Activated T-helper 1 cell treated with anti-CD3 and anti-CD28 coated beads, Interleukin-2, amount 50 U/mL, for 16 hours (primary cell): ENCODE measurements at places on chromosomes 3 and 15.
A peak's percentile ranks its signal among the peaks of the same experiment; 100 is the strongest.

- no peak for DNase-seq
Observed at GRCh38 chr3:134336587-134336986, 37.7 kb downstream of the AMOTL2 start.

DNA sequence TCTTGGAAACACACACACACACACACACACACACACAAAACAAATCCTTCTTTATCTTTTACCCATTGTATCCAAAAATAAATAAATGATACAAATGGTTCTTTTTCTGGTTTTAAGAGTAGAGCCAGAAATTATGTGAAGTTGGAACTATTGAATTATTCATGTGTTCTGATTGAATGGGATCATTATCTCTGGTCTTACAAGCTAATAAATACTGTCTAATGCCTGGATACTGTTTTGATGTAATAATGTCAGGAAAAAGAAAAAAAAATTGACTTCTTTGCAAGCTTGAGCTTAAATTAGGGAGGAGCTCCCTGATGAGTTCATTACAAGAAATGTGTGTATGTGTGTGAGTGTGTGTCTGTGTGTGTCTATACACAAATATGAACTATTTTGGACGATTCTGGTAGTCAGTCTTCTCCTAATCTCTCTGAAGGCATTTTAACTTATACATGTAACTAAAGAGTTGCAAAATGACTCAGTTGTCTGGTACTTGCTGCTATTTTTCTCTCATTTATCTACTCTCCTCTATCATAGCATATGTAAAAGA is 507.2 kb upstream of the AGTR1 start:
- DNase-seq, result no peak

DNA sequence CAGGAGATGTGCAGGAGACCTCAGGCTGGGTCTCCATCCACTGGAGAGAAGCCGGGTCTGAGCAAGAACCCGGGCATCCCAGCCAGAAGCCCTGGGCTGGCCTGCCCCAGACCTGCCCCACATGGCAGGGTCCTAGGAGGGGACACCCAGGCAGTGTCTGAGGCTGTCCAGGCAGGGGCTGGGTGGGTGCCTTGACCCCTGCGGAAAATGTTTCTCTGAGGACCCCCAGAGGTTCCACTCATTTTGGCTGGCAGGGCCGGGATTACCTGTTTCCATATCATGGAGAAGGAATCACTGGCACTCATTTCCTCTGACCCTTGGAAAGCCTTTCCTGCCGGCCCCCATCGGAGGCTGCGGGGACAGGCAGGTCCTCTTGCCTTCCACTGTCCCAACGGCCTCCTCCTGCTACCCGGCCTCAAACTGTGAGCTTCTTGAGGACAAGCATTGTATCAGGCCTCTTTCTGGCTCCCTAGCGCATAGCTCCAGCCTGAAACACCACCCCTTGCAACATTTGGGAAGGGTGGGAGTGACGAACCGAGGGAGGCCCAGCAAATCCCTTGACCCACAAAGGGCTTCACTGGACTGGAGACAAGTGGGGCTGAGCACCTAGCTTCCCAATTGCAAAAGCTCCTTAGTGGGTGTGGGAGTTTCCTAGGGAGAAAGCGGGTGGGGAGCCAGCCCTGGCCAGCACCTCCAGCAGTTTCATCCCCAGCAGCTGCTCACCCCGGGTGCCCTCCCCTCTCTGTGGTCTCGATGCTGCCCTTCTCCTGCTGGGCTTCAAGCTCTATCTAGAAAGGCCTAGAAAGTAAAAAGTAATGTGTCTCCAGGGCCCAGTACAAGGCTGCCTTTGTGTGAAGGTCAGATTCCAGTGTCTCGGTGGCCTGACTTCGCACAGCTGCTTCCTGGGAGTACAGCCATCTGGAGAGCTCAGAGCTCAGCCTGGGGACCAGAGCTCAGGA is 29.7 kb downstream of the ACSBG1 start:
- DNase-seq, result no peak

GRCh38 chr3:195034101-195034500 is 236.9 kb downstream of the XXYLT1 start:
- no peak for DNase-seq

GRCh38 chr15:78241017-78241416 is 6.7 kb upstream of the ACSBG1 start:
- DNase-seq, result peak; percentile 65

DNA sequence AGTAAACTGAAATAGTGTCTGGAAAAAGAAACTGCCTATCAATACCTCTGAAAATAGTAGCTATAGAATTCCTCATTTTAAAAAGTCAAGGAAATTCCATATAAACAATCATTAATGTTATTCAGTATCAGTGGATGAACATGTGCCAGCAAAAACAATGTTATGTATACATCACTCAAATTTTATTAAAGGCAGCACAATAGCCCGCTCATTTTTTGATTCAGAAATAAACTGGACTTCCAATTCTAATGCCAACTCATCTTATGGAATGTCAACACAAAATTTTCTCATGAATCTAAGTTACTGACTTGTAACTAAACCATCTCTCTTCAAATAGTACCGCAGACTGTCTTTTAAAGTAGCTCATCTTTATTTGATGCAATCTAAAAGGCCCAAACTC is 19.0 kb downstream of the THBS1 start:
- no peak for DNase-seq

GRCh38 chr15:80721476-80721875 is 26.4 kb downstream of the ABHD17C start:
- no peak for DNase-seq

- no peak for DNase-seq
Observed at GRCh38 chr3:69914395-69914794, 85.1 kb upstream of the SAMMSON start.

- no peak for DNase-seq
Observed at GRCh38 chr15:40305281-40305680, 2.5 kb downstream of the PLCB2 start.

DNA sequence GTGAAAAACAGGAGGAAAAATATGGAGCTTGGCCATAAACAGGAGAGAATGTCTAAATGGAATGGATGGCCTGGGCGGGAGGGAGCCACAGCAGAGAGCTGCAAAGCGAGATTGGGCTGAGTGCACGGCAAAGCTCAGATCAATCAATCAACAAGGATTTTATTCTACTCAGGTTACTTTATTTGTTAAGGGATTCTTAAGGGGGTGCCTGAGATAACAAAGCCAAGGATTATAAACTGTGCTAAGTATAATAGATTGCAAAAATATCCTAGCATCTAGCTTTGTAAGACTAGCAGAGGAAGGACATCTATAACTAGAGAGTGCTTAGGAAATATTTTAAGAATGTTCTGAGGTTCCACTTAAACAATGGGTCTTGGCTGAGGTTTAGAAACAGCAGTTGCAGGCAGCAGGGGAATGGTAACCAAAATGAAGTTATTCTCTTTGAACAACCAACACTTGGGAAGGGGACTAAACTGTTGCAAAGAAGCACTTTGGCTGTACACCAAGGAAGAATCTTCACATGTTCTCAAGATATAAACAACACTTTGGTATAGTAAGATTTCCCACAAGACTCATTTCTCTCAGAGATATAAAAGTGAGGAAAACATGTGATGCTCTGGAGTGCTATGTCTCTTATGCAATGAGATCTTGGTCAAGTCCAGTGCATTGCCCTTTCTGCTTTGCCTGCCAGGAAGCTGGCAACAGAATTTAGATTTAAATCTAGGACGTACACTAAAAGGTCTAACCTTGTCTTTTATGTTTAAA is 35.5 kb downstream of the TMEM212 start:
- DNase-seq, result no peak

GRCh38 chr15:101124731-101125451 is 127.0 kb downstream of the CHSY1 start:
- no peak for DNase-seq

DNA sequence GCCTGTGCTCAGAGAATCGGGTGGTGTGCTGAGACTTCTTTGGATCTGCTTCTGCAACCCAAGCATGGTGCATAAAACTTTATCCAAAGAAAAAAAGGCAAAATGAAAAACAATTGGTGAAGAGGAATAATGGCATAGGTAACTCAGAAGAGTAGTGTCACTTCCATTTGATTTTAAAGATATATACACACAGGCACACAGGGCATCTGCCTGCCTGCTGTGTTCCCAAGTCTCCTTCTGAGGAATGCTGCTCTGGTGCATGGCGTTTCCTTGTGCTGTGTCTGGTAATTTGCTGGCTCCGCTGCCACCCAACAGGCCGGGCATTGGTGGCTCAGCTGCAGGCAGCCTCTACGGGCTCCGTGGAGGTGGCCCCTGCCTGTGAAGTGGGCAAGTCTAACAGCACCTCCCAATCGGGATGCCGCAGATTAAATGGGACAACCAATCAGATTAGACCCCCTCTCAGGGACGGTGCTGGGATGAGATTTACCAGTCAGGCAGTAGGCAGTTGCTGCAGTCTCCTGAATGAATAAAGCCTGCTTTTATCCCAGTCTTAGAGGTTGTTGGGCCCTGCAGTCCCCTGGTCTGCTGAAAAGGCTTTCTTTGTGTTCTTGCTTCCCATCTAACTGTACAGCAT is 253.7 kb upstream of the RASGRP1 start:
- DNase-seq, result no peak

DNA sequence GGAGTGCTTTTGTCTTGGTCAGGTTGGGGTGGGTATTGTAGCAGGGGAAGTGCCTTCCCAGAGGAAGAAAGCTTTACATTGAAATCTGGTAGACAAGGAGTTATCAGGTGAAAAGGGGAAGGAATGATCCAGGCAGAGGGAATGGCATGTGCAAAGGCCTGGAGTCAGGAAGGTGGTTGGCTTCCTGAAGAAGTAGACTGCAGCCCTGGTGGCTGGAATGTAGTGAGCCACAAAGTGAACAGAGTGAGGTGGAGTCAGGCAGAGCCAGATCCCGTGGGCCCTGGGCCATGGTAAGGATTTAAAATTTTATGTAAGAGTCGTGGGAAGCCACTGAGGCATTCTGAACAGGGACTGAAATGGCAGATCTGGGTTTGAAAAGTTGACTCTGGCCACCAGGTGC is 58.3 kb downstream of the RAB11A start:
- DNase-seq, result no peak

DNA sequence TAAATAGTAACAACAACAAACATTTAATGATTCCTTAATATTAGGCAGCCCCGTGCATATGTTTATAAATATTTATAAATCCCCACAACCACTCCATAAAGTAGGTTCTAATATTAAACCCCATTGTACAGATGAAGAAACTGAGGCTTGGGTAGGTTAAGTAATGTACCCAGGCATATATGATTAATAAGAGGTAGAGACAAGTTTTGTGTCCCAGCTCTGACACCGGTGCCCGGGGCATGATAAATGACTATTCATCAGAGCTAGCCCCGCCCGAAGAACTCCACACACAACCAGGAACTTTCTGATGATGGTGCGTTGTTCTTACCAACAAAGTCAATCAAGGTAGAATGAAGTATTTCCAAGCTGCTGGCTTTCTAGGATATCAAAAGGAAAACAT is 19.4 kb downstream of the CDCP1 start:
- no peak for DNase-seq

DNA sequence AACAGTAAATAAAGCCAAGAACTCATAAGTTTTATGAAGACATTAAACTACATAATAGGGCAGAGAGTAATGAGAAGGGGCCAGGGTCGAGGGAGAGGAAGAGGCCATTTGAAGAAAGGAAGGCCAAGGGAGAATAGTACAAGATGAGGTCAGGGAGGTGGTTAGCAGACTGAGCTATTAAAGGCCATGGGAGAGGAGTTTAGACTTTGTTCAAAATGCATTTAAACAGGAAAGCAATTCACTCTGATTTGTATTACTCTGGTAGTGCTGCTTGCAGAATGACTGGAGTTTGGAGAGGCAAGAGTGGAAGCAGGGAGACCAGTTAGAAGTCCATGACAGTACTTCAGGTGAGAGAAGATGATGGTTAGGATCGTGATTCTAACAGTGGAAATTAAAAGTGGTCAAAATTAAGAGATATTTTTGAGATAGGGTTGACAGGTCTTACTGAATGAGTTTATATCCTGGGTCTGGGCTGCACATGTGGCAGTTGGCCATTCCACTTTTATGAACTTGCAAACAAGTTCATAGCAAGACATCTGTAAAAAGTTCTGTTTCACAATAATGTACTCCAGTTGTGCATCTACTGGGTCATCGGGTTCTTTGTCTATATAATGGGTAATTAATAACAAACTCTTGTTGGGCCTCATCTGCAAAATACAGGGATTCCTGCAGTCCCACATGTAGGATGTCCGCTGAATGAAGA is 16.3 kb downstream of the PPP2R3A start:
- DNase-seq, result no peak

DNA sequence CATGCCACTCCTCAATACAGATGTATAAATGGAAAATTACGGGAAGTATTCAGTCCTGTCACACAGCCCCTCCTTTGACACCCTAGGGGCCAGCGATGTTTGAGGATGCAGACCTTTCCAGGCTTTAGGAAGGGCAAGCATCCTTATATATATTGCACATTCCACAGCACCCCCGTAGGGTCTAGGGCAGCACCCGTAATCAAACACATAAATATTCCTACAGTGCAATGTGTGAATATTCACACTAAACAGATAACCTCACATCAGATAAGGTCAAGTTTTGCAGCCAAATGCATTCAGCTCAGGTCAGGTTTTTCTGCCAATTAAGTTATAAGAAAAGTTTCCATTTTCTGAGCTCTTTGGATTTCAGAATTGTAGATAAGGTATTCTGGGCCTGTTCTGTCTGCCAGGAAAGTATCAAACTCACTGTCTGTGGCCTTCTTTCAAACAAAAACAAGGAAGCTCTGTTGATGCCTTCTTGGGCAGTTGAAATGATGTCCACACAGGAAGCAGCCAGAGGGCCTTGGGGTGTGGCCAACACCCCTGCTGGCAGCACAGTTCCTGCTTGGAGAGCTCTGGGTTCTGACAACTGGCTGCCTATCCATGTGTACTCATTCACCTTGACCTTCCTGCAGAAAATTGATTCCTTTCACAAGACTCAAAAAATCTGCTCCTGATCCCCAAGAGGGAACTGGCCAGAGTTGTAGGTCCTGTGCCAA is 427.0 kb downstream of the NTRK3 start:
- no peak for DNase-seq

GRCh38 chr15:91561371-91562100 is 292.0 kb upstream of the SLCO3A1 start:
- DNase-seq, result no peak

DNA sequence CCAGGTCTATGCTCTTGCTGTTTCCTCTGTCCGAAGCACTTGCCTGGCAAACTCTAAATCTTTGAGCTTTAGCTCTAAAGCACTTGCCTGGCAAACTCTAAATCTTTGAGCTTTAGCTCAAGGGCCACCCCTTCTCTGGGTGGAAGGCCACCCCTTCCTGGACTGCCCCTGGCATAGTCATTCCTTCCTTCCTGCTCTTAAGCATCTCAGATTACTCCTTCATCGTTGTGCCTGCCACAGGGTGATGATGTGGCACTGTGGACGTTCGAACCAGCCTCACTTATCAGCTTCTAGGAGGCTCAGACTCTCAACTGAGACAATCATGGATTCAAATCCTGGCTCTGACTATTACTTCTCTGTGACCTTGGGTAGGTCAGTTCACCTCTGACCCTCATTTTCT is 10.5 kb upstream of the CRABP1 start:
- no peak for DNase-seq
